Esophagus mucosa (tissue), 1 donor: ENCODE measurements at places on chromosomes 13 and 19. TPM values are rescaled to one million over a fixed set of nuclear protein-coding genes. Genes with fewer than 3 reads are reported as not detected.

Gene PSG7
- not detected for total RNA-seq

Gene LEUTX
- not detected for total RNA-seq

Gene ARGLU1
- total RNA-seq: 27.7 TPM

Gene RXFP2
- total RNA-seq: not detected

Gene FPR1
- 1.2 TPM for total RNA-seq

Gene ZNF765
- total RNA-seq: 5.3 TPM

Gene GNA15
- 105 TPM for total RNA-seq

Gene PRR19
- 0.84 TPM for total RNA-seq

Gene TPRX2
- not detected for total RNA-seq

Gene FCER2
- total RNA-seq: 0.20 TPM

Gene RAB3A
- total RNA-seq: 1.1 TPM

Gene UBXN6
- total RNA-seq: 68.9 TPM

Gene LGALS14
- total RNA-seq: not detected

Gene SELENOV
- total RNA-seq: not detected

Gene CACNA1A
- total RNA-seq: 0.20 TPM

Gene MATK
- 0.24 TPM for total RNA-seq

Gene RLN3
- not detected for total RNA-seq

Gene GPR42
- not detected for total RNA-seq

Gene TRIP10
- 129 TPM for total RNA-seq

Gene PTH2
- total RNA-seq: not detected

Gene OXGR1
- 0.36 TPM for total RNA-seq

Gene ZNF587
- total RNA-seq: 16.3 TPM

Gene ZNF296
- 8.1 TPM for total RNA-seq

Gene CD320
- total RNA-seq: 12.0 TPM

Gene LHFPL6
- total RNA-seq: 3.3 TPM

Gene ACP7
- total RNA-seq: 0.32 TPM

Gene IZUMO2
- total RNA-seq: not detected

Gene ZNF677
- 2.2 TPM for total RNA-seq

Gene VWA8
- total RNA-seq: 11.5 TPM

Gene SYMPK
- total RNA-seq: 42.9 TPM

Gene ZNF69
- 0.64 TPM for total RNA-seq

Gene NKG7
- not detected for total RNA-seq

Gene ADAMTS10
- total RNA-seq: 1.9 TPM

Gene SHISA2
- total RNA-seq: 0.16 TPM

Gene GSX1
- not detected for total RNA-seq

Gene CAB39L
- total RNA-seq: 11.8 TPM

Gene SOX1
- total RNA-seq: not detected

Gene WDR18
- total RNA-seq: 41.2 TPM

Gene PGLYRP2
- not detected for total RNA-seq
